ENCODE measurements at places on chromosomes 1 and 21. TPM values are rescaled to one million over a fixed set of nuclear protein-coding genes. Genes with fewer than 3 reads are reported as not detected.
A peak's percentile ranks its signal among the peaks of the same experiment; 100 is the strongest.

The LCE1A gene
- total RNA-seq, result not detected

The SLC1A7 gene
- not detected for total RNA-seq

- no peak for DNase-seq
These were observed 1.2 kb upstream of the ZNF683 start for GRCh38 chr1:26373789-26374188.

DNA sequence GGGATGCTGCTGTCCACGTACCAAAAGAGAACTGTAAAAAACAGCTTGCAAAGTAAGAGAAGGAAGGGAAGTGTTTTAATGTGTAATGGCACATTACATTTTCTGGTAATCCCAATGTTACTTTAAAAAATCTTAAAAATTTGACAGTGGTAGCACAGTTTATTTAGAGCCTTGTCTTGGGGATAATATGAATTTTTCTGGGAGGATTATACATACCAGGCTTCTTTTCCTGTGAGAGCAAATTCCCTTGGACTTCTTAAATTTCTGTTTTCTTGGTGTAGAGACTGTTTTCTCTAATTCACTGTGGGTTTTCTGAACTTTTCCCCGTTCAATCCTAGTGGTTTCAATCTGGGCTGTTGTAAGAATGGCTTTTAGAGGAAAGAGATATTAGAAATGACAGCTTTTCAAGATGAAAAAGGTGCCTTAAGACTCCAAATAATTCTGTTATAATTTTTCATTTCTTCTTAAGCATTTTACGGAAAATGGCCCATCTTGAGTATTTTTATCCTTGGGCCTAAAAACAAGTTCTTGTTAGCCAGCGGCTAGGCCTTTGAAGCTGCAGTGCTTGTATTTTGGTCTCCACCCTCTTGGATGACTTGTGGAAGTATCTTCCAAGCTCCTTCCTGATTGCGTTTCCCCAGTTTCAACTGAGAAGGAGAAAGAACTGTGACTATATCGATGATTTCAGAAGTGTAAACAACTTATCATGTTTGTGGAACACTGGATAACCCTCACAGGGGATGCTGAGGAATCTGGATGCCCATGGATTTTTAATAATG is 70.0 kb downstream of the LEPR start:
- no peak for DNase-seq

DNA sequence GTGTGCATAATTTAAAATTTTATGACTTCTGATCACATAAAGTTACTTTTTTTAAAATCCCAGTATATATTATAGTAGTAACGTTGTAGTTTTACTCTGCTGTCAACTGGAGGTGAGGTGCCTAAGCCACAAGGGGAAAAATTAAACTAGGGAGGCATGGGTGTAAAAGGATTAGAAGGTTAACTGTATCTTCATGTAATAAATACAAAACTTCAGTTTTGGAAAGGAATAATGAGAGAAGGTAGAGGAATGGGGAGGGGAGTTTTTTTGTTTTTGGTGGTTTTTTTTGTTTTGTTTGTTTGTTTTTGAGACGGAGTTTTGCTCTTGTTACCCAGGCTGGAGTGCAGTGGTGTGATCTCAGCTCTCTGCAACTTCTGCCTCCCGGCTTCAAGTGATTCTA is 5.7 kb downstream of the SLC25A33 start:
- no peak for DNase-seq

DNA sequence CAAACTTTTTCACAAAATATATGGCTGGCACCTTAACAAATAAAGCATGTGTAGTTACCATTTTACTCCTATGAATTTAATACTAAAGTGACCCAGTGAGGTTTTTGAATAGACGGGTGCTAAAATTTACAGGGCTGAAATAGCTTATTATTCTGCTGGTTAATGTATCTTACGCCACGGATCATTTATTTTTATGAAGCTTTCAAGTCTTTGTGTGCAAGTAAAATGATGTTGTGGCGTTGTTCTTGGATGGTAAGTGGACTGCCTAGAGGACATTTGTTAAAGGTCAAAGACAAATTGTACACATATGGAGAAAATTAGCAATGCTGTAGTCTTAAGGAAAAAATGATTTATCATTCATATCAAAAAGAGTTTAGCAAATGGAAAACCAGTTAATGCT is 22.8 kb downstream of the INSL5 start:
- no peak for DNase-seq

DNA sequence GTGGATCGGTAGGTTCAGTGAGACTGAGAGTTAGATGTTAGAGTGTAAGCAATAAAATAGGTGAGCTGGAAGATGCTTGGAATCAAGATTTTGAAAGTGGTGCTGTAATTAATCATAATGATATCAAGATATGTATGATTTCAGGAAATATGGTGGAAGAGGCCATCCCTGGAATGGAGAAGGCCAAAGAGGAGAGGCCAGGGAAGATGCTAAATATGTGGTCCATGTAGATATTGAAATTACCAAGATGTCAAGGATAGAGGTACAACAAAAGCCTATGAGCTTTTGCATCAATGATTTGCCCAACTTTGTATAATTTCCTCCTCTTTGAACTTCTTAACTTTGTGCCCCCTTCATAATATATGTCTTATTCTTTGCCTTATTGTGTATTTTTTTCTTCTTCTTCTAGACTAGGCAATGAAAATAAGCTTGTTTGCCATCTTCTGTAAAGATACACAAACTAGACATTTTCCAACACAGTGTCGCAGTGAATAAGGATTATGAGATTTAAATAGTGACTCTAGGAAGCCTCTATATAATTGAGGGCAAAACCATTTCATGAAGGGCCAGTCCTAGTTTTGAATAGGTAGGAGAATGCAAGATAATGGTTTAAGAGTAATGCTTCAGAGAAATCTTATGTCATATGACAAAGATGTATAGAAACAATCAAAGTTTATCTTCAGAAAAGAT is 8.9 kb downstream of the PTGS2 start:
- no peak for DNase-seq

The C1orf159 gene
- 11.8 TPM for total RNA-seq

The UTS2 gene
- total RNA-seq, result 5.4 TPM

DNA sequence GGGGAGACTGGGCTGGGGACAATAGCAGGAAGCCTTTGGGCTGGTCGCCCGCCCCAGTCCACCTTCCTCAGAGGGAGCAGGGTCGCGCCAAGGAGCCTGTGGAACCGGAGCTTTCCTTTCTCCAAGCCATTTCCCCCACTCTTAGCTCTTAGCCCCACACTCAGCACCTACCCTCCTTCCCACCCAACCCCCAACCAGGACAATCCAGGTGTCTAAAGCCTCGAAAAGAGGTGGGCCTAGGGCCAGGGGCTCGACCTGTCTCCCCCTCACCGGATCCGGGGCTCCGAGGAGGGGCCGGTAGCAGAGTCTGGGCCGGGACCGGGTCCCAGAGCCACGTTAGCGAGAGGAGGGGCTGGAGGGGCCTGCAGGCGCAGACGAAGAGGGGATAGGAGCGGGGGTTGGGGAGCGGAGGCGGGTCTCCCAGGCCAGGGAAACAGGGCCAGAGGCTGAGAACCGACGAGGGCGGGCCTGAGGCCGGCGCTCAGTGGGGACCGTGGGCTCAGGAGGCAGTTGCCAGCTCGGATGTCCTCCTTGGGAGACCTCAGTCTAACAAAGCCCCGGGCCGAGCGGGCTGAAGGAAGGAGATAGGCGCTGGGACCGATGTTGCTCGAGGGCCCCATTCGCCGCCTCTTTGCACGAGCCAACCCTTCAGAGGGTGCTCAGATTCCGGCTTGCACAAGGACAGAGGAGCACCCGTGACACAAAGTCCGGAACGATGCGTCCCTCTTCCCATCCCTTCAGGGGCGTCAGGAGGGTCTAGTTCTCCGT is 943 bp downstream of the SEMA6C start:
- no peak for DNase-seq

The HMGCS2 gene
- 22.8 TPM for total RNA-seq

The LAD1 gene
- total RNA-seq, result 91.8 TPM

DNA sequence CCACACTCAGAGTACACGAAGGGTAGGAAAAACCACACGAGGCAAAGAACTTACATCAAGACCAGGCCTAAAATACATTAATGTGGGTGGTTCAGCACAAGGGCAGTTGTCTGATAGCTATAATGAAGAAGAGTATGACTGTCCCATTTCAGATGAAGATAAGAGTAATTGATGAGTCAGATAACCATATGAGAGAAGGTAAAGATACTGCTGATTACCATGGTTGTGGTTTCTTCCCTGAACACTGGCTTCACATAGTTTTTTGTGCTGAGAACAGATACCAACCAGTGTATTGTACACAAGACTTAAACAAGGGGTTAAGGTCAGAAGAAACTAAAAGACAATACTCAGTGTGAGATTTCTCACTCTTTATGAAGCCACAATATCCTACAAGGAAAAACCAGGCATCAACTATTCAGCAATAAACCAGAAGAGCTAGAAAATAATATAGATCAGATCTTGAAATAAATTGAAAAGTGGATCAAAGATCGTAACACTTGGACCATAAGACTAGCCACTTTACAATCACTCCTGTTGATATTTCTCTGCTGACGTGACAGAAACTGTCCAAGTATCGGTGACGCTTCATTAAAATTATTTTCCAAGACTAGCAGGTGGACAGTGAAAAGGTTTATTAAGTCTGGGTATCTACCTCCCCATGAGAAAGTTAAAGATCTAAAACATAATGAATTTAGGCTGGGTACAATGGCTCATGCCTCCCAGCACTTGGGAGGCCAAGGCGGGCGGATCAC is 28.6 kb downstream of the PUM1 start:
- DNase-seq, result no peak

The TXNDC12 gene
- 28.5 TPM for total RNA-seq

DNA sequence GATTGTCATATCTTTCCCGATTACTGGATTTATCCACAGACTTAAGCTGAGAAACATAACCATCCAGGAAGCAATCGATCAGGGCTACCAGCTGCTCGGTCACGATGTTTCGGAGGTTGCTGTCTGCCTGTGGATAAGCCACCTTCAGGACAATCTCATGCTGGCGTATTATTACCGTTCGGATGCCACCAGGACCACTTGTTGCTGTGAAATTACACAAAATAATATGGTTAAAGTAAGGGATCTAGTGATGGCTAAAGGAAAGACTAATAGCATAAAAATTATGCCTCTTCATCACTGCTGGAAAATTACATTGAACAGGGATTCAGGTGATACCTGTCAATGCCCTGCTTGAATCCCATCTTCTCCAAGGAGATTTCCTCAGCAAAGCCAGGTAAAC is 30.8 kb upstream of the ACTA1 start:
- DNase-seq, result no peak

The OR2L5 gene
- total RNA-seq, result not detected

DNA sequence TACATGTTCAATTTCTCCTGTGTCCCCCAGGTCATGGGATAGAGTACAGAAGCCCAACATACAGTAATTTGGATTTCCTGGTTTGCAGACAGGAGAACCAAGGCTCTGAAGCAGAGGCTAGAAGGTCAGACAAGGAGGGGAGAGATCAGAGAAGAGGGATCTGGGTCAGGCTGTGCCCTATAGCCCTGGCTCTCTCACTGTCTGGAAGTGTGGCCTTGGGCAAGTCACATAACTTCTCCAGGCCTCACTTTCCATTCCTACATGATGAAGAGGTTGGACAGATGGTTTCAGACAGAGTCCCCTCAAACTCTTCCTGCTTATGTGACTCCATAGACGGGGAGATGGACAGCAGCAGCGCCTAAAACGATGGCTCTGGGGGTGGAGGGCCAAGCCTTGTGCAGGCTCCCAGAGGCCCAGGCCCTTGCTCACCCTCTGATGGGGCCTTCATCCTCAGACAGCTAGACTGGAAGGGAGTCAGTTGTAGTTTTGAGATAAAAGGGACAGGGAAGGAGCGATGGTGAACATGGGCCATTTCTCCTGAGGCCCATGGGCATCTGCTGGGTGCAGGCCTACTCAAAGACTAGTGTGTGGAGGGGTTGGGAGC is 2.9 kb downstream of the TRIM62 start:
- peak; percentile 65 for DNase-seq

DNA sequence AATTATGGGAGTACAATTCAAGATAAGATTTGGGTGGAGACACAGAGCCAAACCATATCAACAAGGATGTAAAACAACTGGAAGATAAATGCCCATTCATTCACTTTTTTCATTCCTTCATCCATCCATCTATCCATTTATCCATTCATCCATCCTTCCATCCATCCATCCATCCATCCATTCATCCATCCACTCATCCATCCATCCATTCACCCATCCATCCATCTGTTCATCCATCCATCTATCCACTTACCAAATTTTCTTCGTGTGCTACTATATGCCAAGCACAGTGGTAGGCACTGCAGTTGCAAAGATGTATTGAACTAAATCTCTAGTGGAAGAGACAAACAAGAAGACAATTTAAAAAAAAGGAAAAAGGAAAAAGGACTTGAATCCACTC is 14.3 kb upstream of the SIPA1L2 start:
- no peak for DNase-seq

DNA sequence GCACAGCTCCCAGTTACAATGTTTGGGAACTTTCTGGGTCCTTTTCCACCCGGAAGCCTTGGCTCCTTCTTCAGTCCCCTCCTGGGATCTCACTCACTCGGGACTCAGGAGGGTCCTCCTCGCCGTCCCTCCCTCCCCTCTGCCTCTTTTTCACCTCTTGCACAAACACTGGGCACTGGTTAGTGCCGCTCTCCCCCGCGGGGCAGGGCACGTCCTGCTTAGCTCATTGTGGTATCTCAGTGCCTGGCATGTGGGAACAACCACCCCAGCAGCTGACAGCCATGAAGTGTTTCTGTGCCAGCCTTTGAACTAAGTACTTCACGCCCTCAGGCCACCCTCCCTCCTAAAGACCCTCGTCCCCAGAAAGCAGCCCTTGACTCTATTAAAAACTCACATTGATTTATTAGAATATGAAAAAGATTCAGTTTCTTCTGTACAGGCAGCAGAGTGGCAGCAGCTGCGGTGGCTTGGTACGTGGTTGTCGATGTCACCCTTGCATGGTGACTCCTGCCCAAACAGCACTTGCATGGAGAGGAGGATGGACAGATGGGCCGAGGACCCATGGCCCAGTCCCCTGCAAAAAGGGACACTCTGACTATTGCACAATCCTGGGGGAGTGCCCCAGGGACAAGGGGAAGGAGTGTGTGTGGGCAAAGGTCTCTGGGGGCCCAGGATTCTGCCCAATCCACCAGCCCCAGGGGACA is 56.3 kb downstream of the SLC9A1 start:
- no peak for DNase-seq

Measured in vagina (tissue), 2 donors.